Central memory CD4-positive, alpha-beta T cell (primary cell): ENCODE measurements at places on chromosomes 7 and 10.

- DNase-seq = no peak
Measured at GRCh38 chr10:126948355-126949160, 43.3 kb downstream of the DOCK1 start.

GRCh38 chr7:146659732-146660131 is 543.1 kb downstream of the CNTNAP2 start:
- DNase-seq = no peak

- DNase-seq = no peak
Measured at GRCh38 chr10:102804382-102805055, 32.7 kb downstream of the CYP17A1 start.

DNA sequence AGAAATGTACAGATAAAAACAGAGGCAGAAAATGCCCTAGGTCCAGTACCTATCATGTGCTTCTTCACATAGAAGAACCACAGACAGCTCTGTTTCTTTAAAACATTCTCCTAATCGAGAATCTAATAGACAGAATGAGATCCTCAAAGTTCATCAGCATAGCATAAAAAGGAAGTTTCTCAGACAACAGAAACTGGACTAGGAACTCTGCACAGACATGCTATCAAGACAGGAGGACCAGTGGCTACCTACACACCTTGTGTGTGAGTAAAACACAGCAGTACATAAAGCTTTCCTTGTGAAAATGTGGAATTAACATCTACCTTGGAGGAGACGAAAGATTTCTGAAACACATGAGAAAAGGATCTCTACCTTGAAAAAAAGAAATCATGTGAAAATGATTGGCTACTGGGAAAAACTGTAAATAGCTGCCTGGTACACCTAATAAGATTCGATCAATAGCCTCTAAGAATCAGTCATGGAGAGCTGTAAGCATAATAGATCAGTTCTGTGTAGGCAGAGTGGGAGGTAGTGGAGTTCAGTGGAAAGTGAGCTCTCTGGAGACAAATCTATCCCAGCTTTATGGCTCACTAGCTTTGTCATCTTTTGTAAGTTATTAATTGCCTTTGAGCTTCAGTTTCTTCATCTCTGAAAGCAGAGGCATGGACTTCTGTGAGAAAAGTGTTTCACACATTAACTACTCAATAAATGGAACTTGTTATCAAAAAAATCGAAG is 26.7 kb downstream of the ELAPOR2 start:
- no peak for DNase-seq

- DNase-seq = no peak
Measured at GRCh38 chr7:72222136-72222535, 190.0 kb downstream of the CALN1 start.

DNA sequence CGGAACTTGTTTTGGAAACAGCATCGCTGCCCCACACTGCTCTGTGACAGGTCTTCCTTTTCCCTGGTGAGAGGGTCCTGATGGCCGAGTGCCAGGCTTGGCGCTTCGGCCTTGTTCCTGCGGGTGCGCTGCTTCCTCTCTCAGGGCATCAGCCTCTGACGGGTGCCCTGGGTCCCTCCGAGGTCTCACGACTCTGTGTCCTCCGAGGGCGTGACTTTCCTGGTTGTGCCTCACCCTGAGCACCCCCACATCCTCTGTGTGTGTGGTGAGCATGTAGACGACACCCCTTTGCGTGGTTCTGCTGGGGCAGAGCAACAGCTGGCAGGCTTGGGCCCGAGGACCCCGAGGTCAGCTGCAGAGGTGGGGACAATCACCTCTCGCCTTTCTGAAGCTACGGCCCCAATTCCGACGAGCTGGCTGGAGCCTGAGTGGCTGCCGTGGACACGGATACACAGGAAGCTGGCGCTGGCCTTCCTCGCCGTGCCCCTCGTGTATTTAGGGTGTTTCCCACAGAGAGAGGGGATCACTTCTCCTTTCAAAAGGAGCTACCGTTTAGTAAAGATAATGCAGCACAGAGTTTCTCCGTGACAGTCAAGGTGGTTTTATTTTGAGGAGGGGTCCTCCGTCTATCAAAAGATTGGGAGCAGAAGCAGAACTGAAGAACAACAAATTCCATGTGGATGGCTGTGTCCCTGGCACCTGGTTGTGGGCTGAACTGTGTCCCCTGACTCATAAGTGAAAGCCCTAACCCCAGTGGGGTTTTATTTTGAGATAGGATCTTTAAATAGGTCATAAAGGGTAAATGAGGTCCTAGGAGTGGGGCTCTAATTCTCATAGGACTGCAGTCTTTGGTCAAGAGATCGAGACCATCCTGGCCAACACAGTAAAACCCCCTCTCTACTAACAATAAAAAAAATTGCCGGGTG is 36.2 kb upstream of the PITRM1 start:
- no peak for DNase-seq

GRCh38 chr10:122221958-122222357 is 49.1 kb upstream of the BTBD16 start:
- DNase-seq = no peak

- no peak for DNase-seq
Measured at GRCh38 chr7:103810112-103810744, 179.2 kb downstream of the RELN start.

GRCh38 chr10:113854761-113855588 is 514 bp downstream of the NHLRC2 start:
- peak; percentile 39 for DNase-seq

GRCh38 chr10:34778237-34778636 is 36.9 kb downstream of the PARD3 start:
- DNase-seq = no peak

- DNase-seq = no peak
Measured at GRCh38 chr10:82392533-82392932, 517.5 kb downstream of the NRG3 start.

- DNase-seq = no peak
Measured at GRCh38 chr10:124586142-124586541, 124.5 kb downstream of the LHPP start.

DNA sequence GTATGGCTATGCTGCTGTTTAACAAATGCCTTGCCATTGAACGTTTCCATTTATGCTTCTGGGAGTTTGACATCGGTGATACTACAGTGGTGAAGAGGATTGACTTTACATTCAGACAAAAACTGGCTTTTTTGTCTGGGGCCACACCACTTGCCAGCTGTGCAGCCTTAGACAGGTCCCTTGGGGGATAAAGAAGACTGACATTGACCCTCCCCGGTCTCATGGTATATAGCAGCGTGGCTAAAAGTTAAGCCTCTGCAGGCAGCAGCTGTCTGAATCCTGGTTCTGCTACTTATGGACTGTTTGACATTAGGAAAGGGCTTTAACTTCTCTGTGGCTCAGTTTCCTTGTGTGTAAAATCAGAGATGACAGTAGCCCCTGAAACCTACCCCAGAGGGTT is 42.0 kb upstream of the PTF1A start:
- no peak for DNase-seq

- DNase-seq = no peak
Measured at GRCh38 chr7:1804310-1804709, 134.2 kb downstream of the ELFN1 start.

DNA sequence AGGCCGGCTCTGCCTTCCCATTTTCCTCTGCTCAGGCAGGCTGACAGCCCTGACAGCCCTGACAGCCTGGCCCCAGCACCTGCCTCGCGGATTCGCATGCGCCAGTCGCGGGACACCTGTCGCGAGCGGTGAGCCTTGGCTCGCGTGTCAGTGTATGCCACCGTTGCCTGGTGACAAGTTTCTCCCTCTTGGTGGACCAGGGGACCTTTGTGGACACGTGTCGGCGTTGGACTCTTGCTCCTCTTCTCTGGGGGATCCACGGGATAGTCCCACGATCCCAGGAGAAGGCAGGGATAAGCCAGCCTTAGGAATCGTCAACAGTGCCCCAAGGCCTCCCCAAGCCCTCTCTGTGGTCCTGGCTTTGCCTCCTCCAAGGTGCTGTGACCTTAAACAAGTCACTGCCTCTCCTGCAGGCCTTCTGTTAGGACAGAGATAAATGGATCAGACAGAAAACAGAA is 18.1 kb upstream of the ZNF273 start:
- DNase-seq = no peak

DNA sequence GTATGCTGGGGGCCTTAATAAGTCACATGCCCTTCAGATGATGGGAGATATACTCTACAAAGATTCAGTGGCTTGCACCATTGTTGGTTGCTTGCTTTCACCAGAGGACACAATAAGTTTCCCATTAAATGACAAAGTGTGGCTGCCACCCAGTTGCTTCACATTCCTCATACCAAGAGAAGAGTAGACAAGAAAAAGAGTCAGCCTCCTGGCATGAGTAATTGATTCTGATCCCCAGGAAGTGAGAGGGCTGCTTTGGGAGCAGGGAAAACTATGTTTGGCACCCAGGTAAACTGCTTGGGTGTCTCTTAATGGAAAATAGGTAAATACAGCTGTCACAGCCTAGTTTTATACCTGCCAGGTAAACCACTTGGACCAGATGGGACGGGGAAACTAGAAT is 66.7 kb upstream of the IL6 start:
- DNase-seq = no peak

DNA sequence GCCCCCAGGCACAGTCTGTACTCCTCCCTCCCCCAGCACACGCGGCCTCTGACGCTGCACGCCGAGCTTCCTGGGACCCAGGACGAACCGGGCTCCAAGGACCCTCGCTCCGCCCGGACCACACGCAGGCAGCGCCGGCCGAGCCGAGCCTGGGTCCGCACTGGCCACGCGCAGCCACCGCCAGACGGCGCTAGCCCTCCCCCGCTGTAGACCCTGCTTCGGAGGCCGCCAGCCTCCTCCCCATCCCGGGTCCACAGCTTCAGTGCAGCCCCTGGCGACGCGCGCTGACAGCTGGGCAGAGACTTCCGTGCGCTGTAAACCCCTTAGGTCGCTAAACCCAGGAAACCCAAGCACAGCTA is 936 bp upstream of the TCERG1L start:
- DNase-seq = no peak

DNA sequence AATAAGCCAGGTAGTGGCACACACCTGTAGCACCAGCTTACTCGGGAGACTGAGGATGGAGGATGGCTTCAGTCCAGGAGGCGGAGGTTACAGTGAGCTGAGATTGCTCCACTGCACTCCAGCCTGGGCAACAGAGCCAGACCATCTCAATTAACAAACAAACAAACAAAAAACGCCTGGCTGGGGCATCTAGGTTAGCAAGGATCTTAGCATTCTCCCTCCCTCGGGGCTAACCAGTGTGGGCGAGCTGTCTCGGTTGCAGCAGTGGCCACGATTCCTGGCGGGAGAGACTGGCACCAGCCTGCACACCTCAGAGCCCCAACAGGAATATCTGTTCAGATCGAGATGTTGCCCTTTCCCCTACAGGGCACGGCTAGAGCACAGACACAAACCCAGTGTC is 91.3 kb upstream of the KCTD7 start:
- no peak for DNase-seq

DNA sequence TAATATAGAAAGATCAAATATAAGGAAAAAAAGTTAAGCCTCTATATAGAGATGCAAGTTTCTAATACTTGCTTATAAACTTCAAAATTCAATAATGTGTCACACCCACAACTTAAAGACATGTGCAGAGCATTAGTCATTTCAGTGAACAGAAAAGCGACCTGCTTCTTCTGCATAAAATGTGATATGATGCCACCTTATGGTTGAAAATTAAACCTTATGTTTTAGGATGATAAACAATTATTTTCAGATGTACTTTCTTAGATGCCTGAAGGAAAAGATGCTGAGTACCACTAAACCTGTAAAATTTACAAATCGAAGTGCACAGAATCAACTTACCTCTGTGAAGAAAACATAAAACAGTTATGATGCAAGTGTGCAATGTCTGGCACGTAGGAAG is 96.0 kb downstream of the MTERF1 start:
- DNase-seq = no peak

GRCh38 chr10:122530177-122530576 is 30.4 kb upstream of the DMBT1 start:
- DNase-seq = no peak

GRCh38 chr7:10723832-10724231 is 249.8 kb upstream of the PHF14 start:
- DNase-seq = no peak

DNA sequence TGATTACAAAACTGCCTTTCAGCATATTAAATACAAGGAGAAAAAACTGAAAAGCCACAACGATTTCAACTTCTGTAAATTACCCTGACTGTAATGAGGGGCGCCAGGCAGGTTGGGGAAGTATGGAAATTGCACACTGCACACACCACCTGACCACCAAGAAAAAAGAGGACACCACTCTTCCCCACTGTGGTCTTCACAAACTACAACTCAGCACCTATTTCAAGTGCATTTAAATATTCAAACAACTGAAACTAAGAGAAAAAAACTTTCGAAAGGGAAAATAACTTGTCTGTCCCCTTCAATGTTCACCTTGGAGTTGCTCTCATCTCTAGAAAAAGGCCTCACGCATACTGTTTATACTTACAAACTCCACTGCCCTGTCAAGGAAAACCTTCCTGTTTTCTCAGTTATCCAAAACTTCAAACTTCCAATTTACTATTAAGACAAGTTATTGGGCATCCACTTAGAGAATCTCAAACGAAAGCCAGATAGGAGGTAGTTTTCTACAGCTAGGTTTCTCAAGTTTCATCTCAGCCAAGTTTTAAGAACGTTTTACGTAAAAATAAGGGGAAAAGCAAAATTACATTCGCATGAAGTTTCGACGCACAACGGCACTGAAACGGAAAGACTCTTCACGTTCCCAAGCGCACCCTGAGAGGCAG is 1.4 kb downstream of the LARP4B start:
- DNase-seq = no peak

DNA sequence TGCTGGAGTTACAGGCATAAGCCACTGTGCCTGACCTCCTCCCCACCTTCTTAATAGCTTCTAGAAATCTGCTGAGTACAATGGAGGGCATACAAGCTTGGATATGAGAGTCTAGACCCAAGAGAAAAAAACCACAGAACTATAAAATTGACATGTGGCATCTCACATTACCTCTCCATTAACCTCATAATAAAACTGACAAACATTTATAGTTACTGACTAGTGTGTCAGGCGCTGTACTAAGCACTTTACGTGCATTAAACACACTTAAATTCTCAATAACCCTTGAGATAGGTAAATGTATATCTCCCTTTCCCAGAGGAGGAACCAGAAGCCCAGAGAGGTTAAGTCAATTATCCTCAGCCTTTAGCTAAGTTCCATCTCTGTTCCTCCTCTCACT is 300.5 kb upstream of the MYO3A start:
- DNase-seq = no peak

GRCh38 chr7:47827871-47828270 is 120.4 kb downstream of the PKD1L1 start:
- DNase-seq = no peak

GRCh38 chr10:70555371-70555770 is 47.2 kb downstream of the PRF1 start:
- DNase-seq = no peak

DNA sequence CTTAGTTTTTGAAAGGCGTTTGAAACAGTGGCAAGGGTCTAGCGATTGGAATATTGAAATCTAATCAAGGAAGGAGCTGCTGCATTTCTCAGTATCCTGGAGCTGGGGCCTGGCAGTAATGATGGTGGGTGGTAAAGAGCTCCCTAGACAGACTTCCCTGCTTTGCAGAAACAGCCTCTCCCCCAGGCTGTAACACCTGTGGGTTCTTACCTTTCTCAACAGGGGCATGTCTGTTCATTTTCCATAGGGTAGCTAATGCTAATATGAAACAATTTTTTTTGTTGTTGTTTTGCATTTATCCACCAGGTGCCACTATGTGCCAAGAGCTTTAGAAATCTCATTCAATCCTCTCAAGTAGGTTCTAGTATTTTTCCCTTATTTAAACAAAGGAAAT is 345.5 kb downstream of the REEP3 start:
- no peak for DNase-seq

- no peak for DNase-seq
Measured at GRCh38 chr7:25408012-25408687, 179.9 kb upstream of the NPVF start.
